ENCODE measurements at places on chromosomes 2 and 18. TPM values are rescaled to one million over a fixed set of nuclear protein-coding genes. Genes with fewer than 3 reads are reported as not detected.
A peak's percentile ranks its signal among the peaks of the same experiment; 100 is the strongest.

The LINC00305 gene
- not detected for total RNA-seq

The TTN gene
- 5,137 TPM for total RNA-seq

The FMNL2 gene
- total RNA-seq = 30.8 TPM

The CACNB4 gene
- 13.7 TPM for total RNA-seq

DNA sequence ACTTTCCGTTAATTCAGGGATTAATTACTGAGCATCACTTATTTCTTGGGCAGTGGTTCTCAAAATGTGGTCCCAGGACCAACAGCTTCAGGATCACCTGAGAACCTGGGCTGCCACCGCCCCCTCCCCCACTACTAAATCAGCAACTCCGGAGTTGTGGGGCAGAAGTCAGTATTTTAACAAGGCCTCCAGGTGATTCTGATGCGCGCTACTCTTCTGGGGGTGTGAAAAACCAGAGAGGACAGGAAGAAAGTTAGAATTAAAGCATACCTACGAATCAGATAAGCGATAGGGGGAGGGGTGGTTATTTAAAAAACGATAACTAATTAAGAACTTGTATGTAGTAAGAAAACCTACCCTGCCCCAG lies 319 bp downstream of the ZSCAN30 start:
- no peak for DNase-seq

DNA sequence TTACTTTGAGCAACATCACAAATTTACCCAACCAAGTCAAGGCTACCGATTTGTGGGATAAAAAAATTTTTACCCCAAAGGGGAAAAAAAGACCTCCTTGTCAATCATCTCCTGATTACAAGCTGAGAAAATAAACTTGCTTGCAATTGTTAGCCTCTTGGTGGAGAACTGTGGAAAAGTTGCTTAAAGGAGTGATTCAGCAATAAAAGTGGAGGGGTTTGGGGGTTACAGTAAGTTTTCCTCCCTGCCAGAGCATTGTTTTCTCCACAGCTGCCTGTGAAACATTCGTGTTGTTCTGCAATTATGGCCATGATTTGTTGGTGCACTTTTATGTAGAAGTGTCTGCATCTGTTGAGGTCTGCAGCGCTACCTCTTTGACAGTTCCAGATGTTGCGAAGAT lies 82.6 kb downstream of the EN1 start:
- DNase-seq = peak; percentile 15

GRCh38 chr18:13982126-13982525 lies 66.8 kb upstream of the MC2R start:
- DNase-seq = peak; percentile 60

DNA sequence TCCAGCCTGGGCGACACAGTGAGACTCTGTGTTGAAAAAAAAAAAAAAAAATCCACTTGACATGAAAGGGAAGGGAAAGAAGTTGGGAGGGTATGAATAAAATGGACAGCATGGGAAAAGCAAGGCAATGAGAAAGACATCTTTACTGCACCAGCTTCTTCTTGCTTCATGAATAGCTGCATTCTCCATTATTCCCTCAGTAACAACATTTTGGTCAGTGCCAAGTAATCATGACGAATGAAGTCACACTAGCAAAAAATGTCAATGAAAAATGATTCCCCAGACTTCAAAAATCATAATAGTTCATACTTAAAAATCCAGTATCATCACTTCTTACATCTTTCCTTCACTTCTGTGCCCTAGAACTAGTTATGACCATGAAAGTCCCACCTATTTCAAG lies 30.4 kb downstream of the ADAM17 start:
- no peak for DNase-seq

- DNase-seq = no peak
These were observed 51.8 kb upstream of the CYRIA start for GRCh38 chr2:16717477-16717876.

DNA sequence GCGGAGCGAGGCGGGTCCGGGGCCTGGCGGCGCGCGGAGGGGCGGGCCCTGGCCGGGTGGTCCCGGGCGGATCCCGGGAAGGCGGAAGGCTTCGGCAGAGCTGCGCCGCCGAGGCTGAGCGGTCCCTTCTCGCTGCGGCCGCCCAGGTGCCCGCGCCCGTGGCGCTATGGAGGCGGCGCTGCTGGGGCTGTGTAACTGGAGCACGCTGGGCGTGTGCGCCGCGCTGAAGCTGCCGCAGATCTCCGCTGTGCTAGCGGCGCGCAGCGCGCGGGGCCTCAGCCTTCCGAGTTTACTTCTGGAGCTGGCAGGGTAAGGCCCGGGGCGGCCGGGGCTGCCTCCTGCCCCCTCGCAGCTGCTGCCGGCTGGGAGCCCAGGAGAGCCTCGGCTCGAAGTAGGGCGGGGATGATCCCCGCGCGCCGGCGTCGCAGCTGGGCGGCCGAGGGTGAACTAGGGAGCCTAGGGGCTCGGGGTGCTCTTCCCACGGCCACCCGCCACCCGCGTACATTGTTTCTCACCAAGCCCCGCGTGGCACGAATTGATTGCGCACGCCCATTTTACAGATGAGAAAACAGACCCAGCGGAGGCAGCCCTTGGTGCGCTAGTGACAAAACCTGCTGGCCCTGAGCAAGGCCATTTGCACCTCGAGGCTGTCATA lies at the start of gene SLC66A3:
Gene SLC66A3, plus strand, starts transcription at position 87 of the 655 bp plus-strand sequence. Its CDS starts 80 bp downstream, at position 167.
- DNase-seq = no peak

DNA sequence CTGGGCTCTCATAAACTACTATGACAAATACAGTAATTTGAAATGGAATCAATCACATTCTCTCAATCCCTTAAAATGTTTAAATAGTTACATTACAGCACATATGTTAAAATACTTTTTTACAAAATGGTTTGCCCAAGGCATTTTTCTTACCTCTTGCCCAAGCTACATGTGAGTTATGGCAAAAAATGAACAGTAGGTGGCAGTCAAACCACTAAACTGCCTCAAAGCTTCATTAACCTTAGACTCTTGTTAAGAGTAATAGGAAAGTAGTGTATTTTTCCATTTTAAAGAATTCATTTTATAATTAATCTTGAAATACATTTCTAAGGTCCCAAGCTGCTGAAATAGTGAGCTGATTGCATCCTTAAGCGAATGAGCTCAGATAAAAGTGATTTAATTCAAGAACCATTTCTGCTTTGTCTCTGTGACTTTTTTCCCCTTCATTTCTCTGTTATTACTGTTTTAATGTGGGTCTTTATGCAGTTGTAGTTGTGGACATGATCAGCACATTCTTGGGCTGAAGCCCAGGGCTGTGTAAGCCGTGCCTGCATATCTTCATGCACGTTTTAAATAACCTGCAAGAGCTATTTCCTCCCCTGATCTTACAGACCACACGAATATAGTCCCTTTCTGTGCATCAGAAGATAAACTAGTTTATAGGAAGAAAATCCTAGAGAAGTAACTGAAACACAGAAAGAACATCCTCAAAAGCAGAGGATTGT lies 311.8 kb downstream of the LNPK start:
- DNase-seq = peak; percentile 89

DNA sequence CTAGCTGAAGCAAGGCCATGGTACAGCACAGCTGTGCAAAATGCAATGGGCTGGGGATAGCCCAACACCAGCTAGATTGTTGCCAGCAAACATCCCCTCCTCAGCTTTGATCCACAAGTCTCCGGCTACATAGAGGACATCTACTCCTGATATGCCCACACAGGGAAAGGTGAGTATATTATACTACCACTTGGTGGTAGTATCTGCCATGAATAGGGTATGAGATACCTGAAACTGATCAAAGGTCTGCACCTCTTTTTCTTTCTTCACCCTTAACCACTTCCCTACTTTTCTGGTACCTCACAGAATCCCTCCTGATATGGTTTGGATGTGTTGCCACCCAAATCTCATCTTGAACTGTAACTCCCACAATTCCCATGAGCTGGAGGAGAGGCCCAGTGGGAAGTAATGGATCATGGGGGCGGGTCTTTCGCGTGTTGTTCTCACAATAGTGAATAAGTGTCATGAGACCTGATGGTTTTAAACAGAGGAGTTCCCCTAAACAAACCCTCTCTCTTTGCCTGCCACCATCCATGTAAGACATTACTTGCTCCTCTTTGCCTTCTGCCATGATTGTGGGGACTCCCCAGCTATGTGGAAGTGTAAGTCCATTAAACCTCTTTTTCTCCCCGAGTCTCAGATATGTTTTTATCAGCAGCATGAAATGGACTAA lies 279.6 kb downstream of the TXNL1 start:
- no peak for DNase-seq

DNA sequence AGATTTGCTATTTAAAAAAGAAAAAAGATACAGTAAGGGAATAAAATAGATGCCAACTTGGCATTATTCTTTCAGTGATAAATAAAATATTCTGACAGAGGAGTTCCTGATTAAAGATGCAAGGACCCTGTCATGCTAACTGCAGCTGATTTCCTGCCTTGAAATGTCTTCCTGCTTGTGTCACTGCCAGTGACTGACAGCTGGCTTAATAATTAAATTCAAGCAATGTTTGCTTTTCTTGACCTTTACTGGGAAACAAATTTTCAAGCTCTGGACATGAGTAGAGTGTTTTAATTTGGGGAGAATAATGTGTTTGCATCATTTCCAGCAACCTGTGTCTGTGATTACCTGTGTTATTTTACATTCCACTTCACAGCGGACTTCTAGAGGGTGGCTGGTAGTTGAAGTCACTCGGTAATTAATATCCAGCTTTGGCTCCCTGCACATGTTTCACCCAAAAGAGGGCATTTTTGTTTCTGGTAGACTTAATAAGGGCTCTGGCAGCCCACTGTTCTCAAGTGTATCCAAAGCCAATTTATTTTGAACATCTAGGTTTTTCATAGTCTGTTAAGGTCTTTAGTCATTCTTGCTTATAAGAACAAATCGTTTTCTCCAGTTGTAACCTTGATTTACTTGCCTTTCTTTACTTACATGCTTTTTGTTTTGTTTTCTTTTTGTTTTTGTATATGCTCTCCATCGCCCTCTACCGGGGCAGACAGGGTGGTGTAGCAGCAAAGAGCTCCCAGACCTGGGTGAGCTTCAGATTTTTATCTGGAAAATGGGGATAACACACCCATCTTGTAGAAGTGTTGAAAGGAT lies 48.5 kb upstream of the PROKR1 start:
- peak; percentile 35 for DNase-seq

DNA sequence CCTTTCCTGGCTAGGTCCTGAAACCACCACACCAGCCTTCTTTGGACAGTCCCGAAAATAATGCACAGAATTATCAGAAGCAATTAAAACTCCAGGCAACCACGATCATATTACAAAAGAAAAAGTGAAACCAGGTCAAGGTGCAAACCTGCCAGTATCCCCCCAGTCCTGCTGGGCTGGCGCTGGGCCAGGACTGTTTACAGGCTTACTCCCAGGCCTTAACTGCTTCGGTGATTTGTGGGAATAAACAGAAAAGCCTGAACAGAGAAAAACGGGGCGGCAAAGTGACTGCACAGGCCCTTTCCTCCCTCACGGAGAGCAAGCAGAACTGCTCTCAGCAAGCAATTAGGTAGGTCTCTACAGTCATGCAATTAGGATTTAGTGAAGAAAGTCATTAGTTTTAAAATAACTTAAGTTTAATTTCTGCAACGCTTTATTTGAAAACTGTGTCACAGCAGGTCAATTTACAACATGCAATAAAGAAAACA lies 1.3 kb downstream of the HDAC4 start:
- DNase-seq = peak; percentile 42

GRCh38 chr2:147311058-147311430 lies 533.8 kb upstream of the ACVR2A start:
- no peak for DNase-seq

DNA sequence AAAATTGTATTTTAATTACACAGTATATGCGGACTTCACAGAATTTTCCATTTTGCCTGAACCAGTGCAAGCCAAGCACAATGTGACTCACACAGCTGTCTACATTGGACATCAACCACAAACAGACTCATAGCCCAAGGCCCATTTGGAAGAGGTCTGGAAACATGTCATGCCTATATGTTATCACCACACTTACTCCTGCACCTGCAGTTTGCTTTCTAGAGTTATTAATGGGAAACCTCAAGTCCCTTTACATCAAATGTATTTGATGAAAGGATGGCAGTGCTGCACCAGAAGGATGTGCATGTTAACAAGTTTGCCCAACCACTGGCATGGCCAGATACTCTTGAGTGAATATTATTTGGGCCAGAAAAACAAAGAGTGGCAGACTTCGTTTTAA lies 548.9 kb upstream of the CDH2 start:
- DNase-seq = no peak

DNA sequence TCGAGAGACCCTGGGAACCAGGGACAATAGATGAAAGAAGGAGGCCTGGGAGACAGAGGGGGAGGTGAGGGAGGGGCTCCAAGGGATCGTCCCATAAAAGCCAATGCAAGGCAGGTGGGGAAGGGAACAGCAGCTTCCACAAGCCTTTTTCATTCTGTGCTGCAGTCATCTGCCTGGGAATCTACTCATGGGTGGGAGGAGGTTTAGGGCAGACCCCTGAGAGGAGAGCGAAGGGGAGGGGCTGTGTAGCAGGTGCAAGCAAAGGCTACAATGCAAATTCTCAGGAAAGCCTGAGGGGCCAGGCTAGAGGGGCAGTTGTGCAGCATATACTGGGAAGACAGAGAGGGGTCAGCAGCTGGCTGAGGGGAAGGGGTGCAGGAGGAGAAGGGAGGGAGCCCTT lies 135.4 kb downstream of the SETBP1 start:
- peak; percentile 59 for DNase-seq

DNA sequence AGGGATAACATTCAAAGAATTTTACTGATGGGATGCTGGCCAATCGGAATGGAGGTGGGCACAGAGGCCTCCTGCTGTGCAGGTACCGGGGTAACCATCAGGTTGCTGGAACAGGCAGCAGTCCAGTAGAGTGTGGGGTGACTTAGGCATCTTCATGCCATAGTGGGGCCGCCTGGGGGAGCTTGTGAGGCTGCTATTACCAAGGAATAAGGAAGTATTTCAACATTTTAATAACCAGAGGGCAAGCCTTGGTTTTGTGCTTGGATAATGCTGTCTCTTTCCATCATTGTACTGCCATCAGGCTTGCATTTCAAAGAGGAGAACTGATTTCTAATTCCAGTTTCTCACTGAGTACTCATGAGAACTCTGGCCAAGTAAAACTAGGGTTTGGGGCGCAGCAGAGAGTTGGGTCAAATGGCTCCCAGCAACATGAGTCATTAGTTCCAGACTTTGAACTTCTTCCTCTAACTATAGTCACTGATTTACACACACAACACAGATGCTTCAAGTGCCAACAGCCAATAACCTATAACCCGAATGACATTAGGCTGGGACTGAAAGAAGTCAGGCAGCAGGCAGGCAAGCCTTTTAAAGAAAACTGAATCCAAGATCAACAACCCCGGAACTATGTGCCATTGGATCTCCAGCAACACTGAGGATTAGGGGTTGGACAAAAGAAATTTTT lies 56.1 kb upstream of the FHL2 start:
- DNase-seq = no peak

DNA sequence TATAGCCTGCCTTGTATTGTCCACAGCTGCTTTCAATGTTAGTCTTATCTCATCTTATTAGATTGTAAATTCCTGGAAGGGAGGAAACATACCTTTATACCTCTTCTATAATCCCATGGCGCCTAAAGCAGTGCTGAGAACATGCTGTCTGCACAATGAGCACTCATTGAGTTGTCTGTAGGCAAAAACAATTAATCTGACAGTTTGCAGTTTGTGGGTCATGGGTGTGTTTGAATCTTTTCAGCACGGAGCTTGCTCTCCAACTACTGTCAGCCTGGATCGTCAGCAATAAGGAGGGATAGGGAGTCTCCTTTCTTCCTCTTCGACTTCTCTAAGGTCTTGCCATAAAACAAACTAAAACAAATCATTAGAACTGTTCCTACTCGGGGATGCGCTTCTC lies 26.5 kb upstream of the GREB1L start:
- no peak for DNase-seq

All from tongue (tissue), 3 donors.